Myometrial cell (primary cell): ENCODE measurements at places on chromosomes 12 and 14. TPM values are rescaled to one million over a fixed set of nuclear protein-coding genes. Genes with fewer than 3 reads are reported as not detected.

Gene MIPOL1
- 1.7 and 3.7 TPM in 2 replicates for total RNA-seq

Gene CIDEB
- 1.4 and 2.3 TPM in 2 replicates for total RNA-seq

Gene CCDC38
- total RNA-seq = not detected in 2 replicates

Gene KCNC2
- total RNA-seq = not detected in 2 replicates

Gene GYS2
- not detected in 2 replicates for total RNA-seq

Gene RTL1
- total RNA-seq = not detected in 2 replicates

Gene ATP5MC2
- 498 and 577 TPM in 2 replicates for total RNA-seq

Gene RIMBP2
- not detected in 2 replicates for total RNA-seq

Gene SLC4A8
- 2.0 and 8.3 TPM in 2 replicates for total RNA-seq

Gene BATF
- total RNA-seq = not detected in 2 replicates

Gene ANO4
- total RNA-seq = 24.8 and 25.9 TPM in 2 replicates

Gene SPRING1
- 21.0 and 24.8 TPM in 2 replicates for total RNA-seq

Gene TRPV4
- total RNA-seq = 2.5 and 2.6 TPM in 2 replicates

Gene RASSF3
- total RNA-seq = 17.9 and 19.8 TPM in 2 replicates

Gene EIF2S3B
- 0.29 and 0.35 TPM in 2 replicates for total RNA-seq

Gene RNU4-1
- under 0.01 TPM in 1 of 2 replicates, not detected in the other for total RNA-seq

Gene POTEM
- not detected in 2 replicates for total RNA-seq

Gene ERBB3
- total RNA-seq = 0.35 TPM in 1 of 2 replicates, not detected in the other

Gene NTN4
- 0.58 and 0.71 TPM in 2 replicates for total RNA-seq

Gene CLEC14A
- total RNA-seq = 2.7 and 5.5 TPM in 2 replicates

Gene ARHGAP9
- total RNA-seq = 0.18 TPM in 1 of 2 replicates, not detected in the other

Gene TEX52
- not detected in 2 replicates for total RNA-seq

Gene ART4
- not detected in 2 replicates for total RNA-seq

Gene SLC6A12
- not detected in 2 replicates for total RNA-seq

Gene GALNT6
- 37.5 and 39.7 TPM in 2 replicates for total RNA-seq

Gene SELPLG
- total RNA-seq = 0.29 and 1.6 TPM in 2 replicates
